ENCODE measurements at places on chromosomes 1 and 21.

DNA sequence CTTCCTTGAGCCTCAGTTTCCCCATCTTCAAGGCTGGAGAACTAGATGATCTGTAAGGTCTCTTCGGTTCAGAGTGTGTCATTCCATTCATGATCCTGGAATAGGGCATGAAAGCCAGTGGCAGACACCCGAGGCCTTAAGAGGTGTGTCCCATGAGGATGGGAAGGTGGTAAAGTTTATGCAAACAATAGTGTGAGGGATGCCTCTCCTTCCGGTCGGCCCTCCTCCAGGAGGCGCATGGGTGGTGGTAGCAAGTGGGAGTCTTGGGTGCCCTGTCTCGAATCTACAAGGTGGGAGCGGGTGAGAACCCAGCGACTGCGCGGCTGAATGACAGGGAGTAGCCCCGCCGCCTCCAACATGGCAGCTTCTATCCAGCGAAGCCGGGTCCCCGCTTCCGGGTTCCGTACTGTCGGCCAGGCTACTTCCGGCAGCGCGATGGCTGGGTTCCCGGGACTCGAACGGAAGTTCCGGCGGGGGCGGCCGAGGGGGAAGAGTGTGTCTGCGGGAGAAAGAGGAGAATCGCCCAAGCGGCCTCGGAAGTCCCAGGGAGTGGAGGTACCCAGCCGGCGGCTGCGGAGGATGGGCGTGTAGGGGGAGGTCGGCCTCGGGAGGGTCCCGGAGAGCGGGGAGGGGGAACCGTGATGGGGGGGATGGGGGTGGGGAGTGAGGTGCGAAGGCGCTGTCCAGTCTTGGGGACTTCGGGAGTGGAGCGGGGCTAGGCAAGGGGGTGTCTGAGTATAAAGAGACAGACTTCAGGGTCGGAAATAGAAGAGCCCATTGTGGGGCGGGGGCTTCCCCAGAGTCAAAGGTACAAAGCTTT, at the start of gene LYPLA2:
Gene LYPLA2, plus strand, starts transcription at position 450 of the 820 bp plus-strand sequence. CDS start 1,538 bp downstream, outside the sequence.
- DNase-seq = peak; percentile 88

GRCh38 chr1:207812778-207813511, 61.1 kb downstream of the CD46 start:
- DNase-seq = no peak

DNA sequence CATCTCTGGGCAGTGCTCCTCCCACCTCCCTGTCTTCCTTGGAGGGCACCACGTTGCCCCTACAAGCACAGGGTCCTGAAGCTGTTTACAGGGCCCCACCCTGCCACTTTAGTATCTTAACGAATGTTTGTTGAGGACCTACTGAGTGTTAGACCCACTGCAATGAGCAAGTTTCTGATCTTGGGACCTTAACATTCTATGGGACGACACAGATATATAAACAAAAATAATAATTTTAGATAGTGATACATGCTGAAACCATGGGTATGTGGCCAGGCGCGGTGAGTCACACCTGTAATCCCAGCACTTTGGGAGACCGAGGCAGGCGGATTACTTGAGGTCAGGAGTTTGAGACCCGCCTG, 10.1 kb downstream of the ENTREP3 start:
- no peak for DNase-seq

DNA sequence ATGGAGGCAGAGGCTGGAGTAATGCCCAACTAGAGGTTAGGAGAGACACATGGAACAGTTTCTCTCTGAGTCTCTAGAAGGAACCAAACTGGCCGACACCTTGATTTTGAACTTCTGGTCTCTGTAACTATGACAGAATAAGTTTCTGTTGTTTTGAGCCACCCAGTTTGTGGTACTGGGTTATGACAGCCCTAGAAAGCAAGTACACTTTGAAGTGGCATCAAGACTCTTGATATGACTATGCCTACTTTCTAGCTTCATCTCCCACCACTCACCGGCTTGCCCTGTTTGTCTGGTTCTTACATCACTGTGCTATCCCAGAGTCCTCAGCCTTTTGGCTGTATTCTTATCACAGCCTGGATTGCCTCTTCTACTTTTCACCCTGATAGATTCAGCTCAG, 230.3 kb upstream of the USP24 start:
- no peak for DNase-seq

DNA sequence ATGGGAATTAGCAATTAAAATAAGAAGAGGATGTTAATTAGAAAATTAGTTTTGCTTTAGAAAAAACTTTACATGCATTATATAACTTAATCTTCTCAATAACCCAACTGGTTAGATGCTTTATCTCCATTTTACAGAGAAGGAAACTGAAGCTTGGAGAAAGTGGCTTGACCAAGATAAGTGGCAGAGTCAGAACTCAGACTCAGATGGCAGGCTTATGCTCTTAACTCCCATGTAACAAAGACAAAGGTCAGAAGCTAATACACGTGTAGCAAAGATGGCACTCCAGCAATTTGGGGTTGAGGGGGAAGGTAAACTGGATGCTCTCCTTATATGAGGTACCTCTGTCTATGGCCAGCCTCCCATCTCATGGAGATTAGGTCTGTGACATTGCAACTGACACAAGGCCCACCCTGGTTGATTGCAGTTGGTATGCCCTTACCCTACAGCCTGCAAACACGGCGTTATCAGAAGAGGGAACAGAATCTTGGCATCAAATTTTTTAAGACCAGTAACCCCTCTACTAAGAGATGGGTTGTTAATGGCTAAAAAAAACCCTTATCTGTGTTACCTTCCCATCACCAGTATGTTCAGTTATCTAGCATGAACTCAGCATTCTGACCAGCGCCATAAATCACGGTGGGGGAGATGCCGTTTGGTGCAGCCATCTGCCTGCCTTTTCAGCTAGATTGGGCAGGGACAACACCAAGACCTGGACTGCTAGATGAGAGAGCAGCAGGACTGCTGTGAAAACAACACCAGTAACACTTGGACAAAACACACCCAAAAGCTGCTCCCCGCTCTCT, 97.0 kb downstream of the UBR4 start:
- no peak for DNase-seq

- DNase-seq = no peak
Observed at GRCh38 chr1:239616673-239617072, 230.3 kb downstream of the CHRM3 start.

- no peak for DNase-seq
Observed at GRCh38 chr1:24117722-24118409, 5.9 kb upstream of the MYOM3 start.

DNA sequence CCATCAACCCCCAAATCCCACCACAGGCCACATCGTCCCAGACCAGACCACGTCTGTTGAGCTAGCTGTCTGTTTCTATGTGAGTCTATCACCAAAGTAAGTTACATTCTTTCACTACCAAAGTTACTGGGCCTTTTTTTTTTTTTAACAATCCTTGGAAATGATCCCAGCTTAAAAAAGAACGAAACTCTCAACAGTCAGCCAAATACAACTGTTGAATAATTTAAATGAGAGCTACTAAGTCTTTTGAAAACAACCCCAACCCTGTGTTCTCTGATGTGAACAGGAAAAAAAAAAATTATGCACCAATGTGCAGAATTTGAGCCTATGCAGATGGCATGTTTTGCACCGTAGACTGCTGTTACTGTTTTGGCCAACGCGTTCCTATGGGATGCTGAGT, 134.0 kb upstream of the ETS2 start:
- DNase-seq = no peak

DNA sequence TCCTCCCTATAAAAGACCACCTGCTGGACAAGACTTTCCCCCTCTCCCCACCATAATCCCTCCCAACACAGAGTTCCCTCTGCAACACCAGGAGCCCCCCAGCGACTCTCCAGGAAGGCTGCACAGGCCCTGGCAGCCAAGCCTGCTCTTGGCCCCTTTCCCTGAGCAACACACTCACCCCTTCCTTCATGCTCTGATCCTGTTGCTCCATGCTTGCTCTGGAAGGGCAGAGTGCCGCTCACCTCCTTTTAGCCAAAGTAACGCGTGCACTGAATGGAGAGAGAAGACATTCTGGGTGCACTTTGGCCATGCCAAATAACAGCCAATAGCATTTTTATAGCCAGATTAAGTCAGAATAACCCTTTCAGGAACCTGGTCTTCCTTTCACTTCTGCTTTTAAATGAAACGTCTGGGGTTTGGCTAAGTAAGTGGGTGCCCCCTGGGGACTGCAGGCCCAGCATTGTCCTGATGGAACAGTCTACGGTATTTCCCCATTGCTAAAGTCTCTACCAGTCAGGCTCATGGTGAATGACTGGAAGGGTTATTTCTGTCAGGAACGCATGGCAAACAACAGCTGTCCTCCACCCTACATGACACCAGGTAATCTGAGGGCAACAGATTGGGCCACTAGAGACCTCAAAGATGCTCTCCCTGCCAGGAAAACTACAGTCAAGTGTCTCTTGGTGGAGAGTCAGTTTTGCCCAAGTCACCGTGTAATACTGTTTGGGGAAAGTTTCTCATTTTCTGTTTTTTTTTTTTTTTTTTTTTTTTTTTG, at the start of gene SLC2A5:
Gene SLC2A5, minus strand, starts transcription at position 310 of the 775 bp plus-strand sequence. Its CDS starts 99 bp downstream, at position 211.
- no peak for DNase-seq

GRCh38 chr1:168843950-168844349, 114.9 kb upstream of the DPT start:
- DNase-seq = no peak

DNA sequence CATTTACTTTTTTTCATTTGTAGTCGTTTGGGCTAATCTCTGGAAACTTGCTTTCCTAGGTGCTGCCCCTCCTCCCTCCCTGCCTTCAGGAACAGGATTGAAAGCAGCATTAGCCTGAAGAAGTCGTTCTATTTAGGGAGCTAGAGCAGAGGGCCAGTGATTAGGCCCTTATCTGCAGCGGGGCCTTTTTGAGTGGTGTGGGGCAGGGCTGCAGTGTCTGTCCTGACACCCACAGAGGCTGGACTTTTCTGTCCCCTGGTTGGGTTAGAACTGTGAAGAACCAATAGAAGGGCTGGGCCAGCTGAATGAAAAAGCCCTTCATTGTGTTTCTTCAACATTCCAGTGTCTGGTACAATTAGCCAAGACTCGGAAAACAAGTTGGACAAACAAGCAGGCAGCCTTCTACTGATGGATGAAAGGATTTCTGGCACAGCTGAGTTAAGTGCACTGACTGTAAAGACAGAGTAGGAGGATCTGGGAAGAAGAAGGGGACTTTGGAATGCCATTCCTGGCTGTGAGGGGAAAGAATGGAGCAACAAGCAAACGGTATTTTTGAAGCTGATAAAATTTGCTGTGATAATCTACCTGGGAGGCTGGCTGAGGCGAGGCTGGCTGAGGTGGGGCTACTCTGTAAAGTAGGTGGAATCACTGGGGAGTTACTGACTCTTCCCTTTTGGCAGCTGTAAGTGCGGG, 9.7 kb downstream of the MACF1 start:
- DNase-seq = no peak

- no peak for DNase-seq
Observed at GRCh38 chr1:116677474-116678062, 10.0 kb upstream of the IGSF3 start.

- no peak for DNase-seq
Observed at GRCh38 chr1:59757197-59757747, 57.5 kb upstream of the HOOK1 start.

DNA sequence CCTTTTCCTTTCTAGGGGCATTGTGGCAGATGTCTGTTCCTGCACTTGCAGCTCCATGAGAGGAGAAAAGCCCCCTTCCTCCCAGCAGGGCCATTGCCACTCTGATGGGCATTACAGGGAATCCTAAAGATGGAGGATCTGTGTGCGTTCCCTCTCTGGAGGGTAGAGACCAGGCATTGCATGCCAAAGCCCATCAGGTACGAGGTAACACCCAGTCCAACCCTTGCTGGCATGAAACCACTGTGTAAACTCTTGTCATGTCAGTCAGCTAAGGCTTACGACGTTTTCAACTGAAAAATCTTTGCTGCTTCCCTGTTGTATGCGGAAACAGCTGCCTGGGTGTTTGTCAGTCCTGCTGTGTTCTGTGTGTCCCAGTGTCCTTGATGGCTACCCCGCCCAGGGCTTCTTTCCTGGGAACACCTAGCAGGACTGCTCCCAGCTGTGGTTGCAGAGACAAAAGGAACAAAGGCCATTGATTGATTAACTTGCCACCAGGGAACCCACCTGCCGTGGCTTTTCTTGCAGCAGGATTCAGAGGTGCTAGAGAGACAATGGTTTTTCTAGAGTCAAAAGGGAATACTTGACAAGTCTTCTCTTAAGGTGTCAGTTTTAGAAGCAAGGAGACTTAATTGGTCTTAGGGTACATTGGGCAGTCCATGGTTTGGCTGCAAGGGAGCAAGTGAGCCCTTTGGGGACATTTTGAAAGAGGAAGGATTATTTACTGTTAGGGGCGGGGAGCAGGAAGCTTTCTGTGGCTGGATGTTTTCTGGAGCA, 24.6 kb downstream of the B3GALT5 start:
- DNase-seq = peak; percentile 95

GRCh38 chr1:67170751-67171573, 4.7 kb downstream of the IL23R start:
- DNase-seq = no peak

DNA sequence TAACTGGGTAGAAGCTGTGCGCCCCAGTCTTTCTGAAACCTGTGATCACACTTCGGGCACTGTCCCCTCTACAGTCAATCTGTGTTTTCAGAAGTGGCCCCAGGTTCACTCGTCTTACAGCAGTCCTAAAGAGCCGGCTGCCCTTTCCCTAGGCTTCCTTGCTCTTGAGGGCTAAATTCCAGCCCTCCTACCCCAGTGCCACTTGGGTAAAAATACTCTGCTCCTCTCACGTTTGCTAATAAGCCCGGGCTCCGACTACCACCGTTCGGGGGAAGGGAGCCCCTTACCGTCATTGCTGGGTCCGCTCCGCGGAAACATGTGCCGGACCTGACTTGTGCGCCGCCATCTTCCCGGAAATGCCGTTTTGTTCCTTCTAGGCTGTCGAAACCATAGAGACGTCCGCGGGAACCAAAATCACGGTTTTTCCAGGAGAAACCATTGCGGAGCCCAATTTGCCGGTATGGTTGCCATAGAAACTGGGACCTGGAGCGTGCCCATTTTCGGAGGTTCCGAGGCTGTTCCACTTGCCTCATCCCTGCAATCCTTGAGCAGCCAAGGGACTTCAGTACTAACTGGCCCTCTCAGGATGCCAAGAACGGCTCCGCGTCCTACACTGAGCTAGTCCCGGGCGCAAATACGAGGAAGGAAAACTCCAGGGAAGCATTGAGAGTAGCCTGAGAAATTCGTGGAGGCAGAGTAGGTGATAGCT, at the start of gene GPATCH4:
Gene GPATCH4, minus strand, starts transcription at position 358 of the 709 bp plus-strand sequence.
- DNase-seq = peak; percentile 92

DNA sequence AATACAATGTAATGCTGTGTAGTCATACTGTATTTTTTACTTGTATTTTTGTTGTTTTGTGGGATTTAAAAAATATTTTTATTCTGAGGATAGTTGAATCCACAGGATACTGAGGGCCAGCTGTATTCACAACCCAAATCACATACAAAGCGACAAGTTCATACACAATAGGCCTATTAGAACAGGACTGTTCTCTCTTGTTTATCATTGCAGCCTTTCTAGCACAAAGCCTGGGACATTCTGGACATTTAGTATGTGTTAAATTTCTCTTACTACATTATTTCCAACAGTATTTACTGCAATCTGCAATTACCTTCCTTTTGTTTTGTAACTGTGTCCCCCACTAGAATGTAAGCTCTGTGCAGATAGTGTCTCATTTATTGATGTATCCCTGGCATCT, 65.4 kb downstream of the SLC35A3 start:
- DNase-seq = no peak

- DNase-seq = peak; percentile 85
Observed at GRCh38 chr1:156129687-156130577, 15.4 kb downstream of the LMNA start.

- DNase-seq = no peak
Observed at GRCh38 chr1:69321311-69321710, 246.4 kb upstream of the LRRC7 start.

Data from NCI-H1417 (cell line).